ENCODE measurements at places on chromosomes 3 and 15. TPM values are rescaled to one million over a fixed set of nuclear protein-coding genes. Genes with fewer than 3 reads are reported as not detected.

DNA sequence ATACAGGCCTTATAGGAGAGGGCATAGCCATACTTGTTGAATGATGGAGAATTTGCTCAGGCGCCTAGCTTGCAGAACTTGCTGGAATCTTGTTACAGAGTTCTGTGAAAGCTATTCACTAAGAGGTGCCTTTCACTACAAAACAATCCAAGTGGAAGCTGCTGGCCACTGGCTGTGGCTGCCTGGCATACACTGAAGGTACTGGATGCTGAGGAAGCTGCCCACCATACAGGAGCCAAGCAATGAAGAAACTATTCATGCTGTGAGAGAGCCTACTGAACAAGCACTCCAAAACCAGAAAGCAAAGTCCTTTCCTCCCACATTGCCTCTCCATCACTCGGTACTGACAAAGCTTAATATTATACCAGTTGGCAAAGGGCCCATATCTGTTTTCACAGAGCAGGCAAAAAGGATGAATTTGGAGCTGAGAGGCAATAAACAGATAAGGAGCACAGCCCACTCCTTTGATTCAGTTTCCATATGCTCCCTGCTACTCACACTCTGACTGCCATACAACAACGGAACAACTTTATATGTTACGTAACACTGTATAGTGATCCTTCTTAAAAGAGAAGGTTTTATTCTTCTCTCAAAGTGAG lies 192.6 kb upstream of the ALCAM start:
- no peak for DNase-seq

- no peak for DNase-seq
These were observed 2.2 kb downstream of the LTK start for GRCh38 chr15:41511331-41511898.

DNA sequence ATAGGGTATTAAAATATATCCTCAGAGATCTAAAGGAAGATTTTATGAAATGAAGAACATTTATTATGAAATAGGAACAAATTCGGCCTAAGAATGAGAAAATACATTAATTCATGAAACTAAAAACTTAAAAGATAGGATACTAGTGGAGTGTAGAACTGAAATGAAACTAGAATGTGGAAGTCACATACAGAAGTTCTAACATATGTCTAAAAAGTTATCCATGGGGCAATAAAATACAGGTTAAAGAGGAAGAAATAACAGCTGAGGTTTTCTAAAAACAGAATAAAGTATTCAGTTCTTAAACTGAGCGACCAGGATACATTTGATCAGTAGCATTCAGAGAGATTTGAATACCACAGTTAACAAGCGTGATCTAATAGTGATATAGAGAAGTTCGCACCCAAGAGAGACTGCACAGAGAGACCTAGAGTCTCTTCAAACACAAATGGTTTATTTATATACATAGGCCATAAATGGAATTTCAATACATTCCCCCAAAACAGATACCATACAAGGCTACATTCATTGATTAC lies 85.9 kb downstream of the FEZF2 start:
- no peak for DNase-seq

- no peak for DNase-seq
These were observed 19.2 kb upstream of the MAP6D1 start for GRCh38 chr3:183844606-183845005.

GRCh38 chr3:134640872-134641470 lies 9.9 kb downstream of the KY start:
- DNase-seq = no peak

DNA sequence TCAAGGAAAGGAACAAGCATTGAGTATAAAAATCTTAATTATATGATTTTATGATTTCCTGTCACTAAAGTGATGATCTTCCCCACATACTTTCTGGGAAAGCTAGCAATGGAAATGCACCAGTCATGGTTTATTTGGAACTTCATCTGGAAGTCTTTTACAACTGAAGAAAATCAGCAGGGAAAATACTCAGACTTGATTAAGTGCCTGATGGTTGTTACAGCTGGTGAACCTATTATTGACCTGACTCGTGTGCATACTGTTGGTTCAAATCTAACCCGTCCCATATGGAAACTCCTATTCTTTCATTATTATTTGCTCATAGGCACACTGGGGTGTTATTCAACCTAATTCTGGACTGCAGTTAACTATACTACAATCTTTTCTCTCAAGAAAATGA lies 701.8 kb upstream of the CCDC54 start:
- DNase-seq = no peak

DNA sequence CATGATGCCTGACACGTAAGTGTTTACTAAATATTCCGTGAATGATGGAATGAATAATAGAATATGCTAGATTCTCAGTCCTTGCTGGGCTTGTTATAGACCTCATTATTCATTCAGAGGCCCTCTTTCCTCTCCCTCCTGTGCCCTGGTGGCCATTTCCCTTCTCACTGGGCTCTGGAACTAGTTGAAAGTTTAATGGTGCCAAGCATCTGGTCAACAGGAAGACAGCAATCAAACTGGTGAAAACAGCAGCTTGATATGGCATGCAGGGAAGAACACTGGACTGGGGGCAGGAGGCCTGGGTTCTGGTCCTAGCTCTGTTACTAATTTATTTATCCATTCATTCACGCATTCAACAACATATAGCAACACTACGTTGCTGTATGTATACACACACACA lies 3.7 kb upstream of the APOD start:
- no peak for DNase-seq

- DNase-seq = no peak
These were observed 88.9 kb downstream of the PTPRG start for GRCh38 chr3:61650276-61650675.

DNA sequence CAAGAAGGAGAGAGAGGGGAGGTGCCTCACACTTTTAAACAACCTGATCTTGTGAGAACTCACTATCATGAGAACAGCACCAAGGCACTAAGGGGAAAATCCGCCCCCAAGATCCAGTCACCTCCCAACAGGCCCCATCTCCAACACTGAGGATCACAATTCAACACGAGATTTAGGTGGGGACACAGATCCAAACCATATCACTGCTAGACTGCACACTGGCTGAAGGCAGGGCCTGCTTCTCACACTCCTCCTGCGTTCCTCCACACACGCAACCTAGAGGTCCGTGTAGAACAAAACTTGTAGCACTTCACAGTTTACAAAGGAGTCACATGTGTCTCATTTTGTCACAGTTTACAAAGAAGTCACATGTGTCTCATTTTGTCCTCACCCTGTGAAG lies 97.8 kb downstream of the DAPK2 start:
- no peak for DNase-seq

DNA sequence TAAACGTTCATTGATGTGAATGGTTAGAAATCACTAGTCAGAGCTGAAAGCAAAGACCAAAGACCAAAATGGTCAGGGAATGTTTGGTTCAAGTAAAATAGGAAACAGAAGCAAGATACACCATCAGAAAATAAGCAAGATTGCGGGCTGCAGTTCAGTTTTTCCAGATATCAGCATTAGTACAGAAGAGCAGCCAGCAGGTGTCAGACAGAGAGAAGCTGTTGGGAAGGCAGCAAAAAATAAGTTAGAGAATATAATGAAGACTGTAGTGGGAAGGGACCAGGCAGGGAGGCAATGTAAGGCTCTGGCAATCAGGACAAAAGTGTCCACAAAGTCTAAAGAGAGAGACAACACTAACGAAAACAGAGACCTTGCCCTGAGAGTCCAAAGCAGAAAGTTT lies 639.4 kb upstream of the NAALADL2 start:
- DNase-seq = no peak

GRCh38 chr3:177467247-177467985 lies 270.1 kb upstream of the TBL1XR1 start:
- no peak for DNase-seq

Gene LSAMP
- 14.2 TPM for polyA plus RNA-seq

Gene DISP2
- polyA plus RNA-seq = 0.35 TPM

Gene CHRNA7
- 37.3 TPM for polyA plus RNA-seq

Data from left kidney (tissue), 8 donors.